Fibroblast of mammary gland (primary cell): ENCODE measurements at places on chromosomes 4 and X.

GRCh38 chr4:10354225-10354624 lies 103.0 kb downstream of the ZNF518B start:
- no peak for DNase-seq

DNA sequence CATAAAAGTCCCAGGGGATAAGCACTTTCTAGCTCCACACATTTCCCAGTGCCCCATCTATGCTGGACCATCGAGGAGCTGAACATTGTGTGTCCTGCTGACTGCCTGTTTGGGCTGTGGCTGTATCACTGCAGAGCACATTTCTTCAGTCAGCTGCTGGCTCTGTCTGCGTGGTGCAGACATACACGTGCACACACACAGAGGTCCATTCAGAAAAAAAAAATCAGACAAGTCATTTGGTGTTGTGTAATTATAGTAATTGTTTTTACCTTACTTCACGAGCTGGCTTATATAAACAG lies 1.1 kb upstream of the PDLIM3 start:
- DNase-seq, result peak; percentile 18

DNA sequence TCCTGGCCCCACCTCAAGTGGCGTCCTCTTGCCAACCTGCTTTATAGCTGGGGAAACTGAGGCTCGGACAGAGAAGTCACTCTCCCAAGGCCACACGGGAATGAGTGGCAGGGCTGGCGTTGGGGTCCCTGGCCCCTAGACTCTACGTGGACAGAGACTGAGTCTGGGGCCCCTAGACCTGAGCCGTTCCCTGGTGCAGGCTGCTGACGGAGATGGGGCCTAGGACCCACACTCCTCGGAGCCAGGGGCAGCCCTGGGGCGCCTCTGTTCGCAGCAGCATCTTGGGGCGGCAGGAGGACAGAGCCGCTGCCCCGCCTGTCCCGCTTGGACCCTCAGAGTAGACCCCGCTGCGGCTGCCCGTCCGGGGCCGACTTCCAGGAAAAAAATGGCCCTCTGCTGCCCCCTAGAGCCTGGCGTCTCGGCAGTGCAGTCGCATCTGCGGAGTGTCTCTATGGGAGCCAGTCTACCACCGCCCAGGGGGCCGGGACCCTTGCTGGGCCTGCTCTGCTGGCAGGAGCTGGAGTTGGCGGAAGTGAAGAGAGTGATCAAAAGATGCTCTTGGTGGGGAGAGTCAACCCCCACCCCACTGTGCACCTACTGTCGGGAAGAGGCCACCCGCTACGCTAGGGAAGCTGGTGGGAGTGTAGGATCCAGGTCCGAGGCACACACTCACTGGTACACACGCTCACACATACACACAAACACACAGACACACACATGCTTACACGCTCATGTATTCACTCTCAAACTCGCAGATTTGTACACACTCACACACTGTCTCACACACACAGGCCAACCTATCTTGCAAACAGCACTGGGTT lies 220.1 kb downstream of the AFAP1 start:
- peak; percentile 19 for DNase-seq

- peak; percentile 5 for DNase-seq
Observed at GRCh38 chr4:172858731-172859230, 309.8 kb upstream of the GALNT7 start.

DNA sequence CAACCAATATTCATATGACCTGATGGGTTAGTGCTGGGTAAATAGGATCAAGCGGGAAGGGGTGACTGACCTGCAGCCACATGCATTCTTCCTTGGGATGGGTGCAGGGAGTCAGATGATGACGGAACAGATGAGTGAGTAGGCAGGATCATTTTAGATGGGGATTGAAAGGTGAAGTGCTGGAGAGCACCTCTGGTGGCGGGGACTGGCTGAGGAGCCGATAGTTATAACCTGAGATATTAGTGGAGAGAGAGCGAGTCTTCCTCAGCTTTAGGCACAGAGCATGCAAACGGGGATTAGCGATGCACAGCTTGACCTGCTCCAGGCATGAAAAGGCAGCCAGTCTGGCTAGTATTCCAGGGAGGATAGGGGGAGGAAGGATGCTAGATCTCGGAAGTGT lies 99.1 kb downstream of the AFF1 start:
- DNase-seq, result no peak

DNA sequence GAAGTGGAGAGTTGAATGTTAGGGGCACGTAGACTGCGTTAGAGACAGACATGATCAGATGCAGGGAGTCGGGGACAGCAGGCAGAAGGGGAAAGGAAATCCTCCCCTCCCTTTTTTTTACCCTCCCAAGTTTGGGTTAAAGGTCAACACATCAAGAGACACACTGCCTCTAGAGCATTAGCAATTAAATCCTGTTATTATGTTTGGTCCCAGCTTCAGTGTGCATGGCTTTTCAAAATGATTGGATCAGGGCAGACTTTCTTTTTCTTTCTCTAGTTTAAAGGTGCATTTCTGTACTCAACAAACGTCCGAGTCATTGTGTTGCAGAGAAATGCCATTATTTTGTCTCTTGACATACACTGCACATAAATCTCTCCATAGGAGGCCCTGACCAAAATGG lies 63.9 kb downstream of the USP26 start:
- no peak for DNase-seq

GRCh38 chr4:88179261-88179660 lies 20.8 kb upstream of the ABCG2 start:
- DNase-seq, result no peak

GRCh38 chr4:132737344-132737743 lies 411.8 kb upstream of the PCDH10 start:
- no peak for DNase-seq

- DNase-seq, result peak; percentile 38
Observed at GRCh38 chr4:84529169-84529751, 30.2 kb upstream of the NKX6-1 start.

- no peak for DNase-seq
Observed at GRCh38 chrX:153702336-153703035, 14.8 kb downstream of the SLC6A8 start.

GRCh38 chrX:104172788-104173187 lies 6.5 kb downstream of the FAM199X start:
- DNase-seq, result no peak

DNA sequence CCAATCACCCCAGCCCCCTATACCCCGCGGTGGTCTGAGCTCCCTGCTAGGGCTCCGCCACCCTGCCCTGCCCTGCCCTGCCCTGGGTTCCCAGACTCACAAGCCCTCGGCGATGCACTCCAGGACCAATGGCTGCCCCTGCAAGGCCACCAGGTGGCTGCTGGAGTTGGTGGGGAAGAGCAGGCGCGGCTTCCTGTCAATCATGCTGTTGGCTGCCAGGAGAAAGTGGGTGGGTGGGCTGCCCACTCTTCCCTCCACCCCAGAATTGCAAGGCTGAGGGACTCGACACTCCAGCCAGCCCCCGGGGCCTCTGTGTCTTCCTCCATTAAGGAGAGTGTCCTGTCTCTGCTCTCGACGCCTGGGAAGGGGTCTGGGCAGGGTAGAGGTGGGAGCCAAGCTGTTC lies 15.7 kb downstream of the L1CAM start:
- DNase-seq, result no peak

GRCh38 chrX:96752781-96753180 lies 68.1 kb downstream of the DIAPH2 start:
- no peak for DNase-seq

GRCh38 chr4:100819505-100819904 lies 301.7 kb upstream of the EMCN start:
- DNase-seq, result no peak

DNA sequence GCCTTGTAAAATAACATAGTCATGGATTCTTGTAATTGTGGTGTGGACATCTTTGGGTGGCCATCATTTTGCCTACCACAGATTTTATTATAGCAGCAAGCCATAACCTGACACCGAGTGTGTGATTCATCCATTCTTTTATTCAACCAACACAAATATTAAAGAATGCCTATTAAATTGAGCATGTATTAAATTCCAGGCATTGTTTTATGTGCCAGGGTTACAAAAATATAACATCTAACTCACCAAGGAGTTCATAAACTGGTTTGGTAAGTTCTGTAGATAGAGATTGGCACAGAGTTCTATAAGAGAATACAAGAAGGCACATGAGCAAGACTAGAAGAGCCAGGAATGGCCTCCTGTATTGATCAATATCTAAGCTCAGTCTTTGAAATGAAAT lies 18.0 kb downstream of the NBDY start:
- DNase-seq, result no peak

GRCh38 chr4:43244688-43245382 lies 352.3 kb downstream of the GRXCR1 start:
- no peak for DNase-seq

DNA sequence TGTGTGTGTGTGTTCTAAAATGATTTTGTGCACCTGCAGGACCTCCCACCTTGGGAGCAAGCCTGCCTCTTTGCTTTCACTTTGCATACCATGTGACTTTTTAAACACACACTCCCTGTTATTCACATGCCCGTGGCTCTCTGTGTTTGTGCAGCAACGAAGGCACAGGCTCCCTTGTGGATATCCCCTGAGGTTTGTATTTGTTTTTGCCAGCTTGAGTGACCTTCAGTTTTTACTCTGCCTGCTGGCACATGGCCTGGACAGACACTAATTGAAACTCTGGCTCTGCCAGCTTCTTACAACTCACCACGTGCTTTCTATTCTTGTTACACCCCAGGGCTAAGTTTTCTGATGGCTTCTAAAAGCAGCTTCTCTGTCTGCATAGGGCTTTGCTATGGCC lies 885.8 kb downstream of the SH3BGRL start:
- DNase-seq, result no peak

GRCh38 chr4:142683997-142684396 lies 162.1 kb downstream of the INPP4B start:
- DNase-seq, result no peak

- DNase-seq, result no peak
Observed at GRCh38 chrX:103782640-103783039, 6.0 kb downstream of the PLP1 start.

DNA sequence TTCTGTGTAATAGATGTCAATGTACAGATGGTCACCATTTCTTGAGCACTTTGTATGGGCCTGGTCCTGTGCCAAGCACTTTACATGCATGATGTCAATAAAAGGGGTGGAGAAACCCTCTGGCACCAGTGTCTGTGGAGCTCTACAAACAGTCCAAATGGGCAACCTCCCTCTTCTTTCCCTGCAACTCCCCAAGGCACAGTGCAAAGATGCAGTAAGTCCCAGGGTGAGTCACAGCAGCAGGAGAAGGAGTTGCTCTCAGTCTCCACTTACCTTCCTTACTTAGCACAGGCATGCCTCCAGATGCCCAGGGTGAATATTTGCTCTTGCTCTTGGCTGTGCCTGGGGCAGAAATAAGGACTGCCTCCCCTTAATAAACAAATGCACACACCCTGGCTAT lies 4.3 kb downstream of the OCIAD2 start:
- DNase-seq, result peak; percentile 73

GRCh38 chrX:153573984-153574383 lies 25.0 kb downstream of the CCNQ start:
- DNase-seq, result no peak

GRCh38 chr4:89064848-89065247 lies 7.9 kb upstream of the FAM13A start:
- peak; percentile 71 for DNase-seq
